ENCODE measurements at places on chromosomes 6 and 20.

DNA sequence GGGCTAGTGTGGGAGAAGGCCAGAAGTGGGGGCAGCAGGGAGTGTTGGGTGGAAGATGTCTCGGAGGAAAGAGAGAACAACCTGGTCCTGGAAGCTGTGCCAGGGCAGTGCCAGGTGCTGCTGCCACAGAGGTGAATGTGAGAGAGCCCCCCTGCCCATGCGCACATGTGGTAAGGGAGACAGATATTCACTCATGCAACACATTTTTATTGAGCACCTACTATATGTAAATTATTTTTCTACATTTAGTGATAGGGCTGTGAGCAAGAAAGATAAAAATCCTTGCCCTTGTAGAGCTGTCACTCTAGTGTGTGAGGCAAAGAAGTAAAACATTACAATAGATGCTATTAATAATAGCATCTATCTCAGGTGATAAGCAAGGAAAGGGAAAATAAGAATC lies 471 bp downstream of the CLPSL1 start:
- no peak for DNase-seq

- DNase-seq: no peak
These were observed 98.3 kb upstream of the PDE7B start for GRCh38 chr6:135753196-135753595.

DNA sequence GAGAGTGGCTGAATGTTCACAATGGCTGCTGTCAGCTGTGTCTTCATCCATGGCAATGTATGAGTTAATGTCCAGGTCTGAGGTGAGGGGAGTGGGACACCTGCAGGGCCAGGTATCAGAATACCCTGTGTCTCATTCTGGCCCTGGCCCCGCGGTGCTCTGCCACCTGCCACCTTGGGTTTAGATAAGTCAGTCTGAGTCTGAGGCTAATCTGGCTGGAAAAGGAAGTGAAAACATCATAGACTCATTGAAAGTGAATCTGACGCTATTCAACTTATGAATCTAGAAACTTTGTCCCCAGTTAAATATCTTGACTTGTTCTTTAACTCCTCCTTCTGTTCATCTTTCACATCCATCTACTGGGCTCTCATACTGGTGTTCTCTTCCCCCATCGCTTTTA lies 267.1 kb upstream of the JAG1 start:
- no peak for DNase-seq

DNA sequence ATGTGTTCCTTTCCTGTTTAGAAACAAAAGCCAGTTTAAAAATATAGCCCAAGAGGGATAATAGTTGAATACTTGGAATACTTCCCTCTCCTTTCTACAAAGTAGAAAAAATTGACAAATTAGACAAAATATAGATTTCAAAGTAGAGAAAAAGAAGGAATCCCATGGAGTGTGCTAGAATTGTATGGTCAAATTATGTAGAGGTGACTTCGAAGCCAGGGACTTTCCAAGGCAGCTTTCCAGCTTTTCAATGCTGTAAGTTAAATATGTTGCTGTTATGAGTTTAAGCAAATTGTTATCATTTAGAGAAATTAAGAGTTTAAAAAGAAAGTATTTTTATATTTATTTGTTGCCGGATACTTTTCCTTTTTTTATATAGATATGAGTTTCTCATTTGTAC lies 415.5 kb upstream of the OPRM1 start:
- DNase-seq: no peak

DNA sequence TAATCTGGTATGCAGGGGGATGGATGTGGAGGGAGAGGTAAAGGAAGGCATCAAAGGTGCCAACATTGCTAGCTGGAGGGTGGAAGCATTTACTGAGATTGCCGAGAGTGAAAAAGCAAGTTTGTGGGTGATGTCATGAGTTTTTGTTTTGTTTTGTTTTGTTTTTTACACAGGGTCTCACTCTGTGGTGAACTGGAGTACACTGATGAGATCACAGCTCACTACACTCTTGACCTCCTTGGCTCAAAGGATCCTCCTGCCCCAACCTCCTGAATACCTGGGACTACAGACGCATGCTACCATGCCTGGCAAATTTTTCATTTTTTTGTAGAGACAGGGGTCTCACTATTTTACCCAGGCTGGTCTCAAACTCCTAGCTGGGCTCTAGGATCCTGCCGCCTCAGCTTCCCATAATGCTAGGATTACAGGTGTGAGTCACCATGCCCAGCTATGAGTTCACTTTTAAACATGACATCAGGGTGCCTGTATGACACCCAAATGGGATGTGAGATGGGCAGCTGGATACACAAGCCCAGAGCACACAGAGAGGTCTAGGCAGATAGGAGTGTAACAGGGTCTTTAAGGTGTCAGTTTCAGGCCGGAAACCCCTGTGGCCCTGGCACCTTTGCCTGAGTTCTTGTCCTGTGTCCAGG lies 35.1 kb upstream of the HMGA1 start:
- no peak for DNase-seq

- DNase-seq: no peak
These were observed 646.7 kb upstream of the PTCHD4 start for GRCh38 chr6:48757661-48758060.

GRCh38 chr20:20888266-20888656 lies 175.8 kb upstream of the RALGAPA2 start:
- no peak for DNase-seq

GRCh38 chr6:89500611-89501010 lies 67.7 kb downstream of the ANKRD6 start:
- no peak for DNase-seq

GRCh38 chr20:62846166-62846890 lies 15.3 kb downstream of the TCFL5 start:
- DNase-seq: no peak

- no peak for DNase-seq
These were observed 149.3 kb downstream of the UTRN start for GRCh38 chr6:144434308-144434990.
